Stimulated activated CD4-positive, alpha-beta T cell treated with anti-CD3 and anti-CD28 coated beads, Interleukin-1b, Interleukin-23, amount 100 ng/mL, for 1 hour (primary cell): ENCODE measurements at places on chromosomes 7 and 10.

DNA sequence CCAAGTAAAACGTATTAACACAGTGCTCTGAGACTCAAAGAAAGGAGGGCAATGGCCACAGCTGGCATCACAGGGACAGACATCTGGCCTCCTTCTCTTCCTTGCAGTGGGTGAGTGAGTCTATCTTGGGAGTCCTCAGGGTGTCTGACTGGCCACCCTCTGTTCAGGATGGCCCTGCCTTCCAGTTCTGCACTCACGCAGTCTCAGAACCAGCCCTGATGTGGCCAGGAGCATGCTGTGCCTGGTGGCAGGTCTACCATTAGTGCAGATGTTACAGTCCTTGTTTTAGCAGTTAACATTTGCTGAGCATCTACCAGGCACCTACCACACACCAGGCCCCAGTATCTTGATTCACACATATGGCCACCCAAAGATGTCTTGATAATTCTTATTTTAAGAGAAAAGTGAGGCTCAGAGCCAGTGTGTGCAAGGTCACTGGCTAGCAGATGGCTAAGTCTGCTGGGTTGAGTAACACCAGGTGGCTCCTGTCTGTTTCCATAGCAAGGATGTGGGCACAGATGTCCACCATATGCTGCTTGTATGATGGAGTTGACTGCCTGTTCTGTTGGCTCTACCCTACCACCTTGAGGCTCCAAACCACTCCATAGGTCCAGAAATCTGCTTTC lies 23.2 kb upstream of the ARHGAP22 start:
- no peak for DNase-seq

- no peak for DNase-seq
Measured at GRCh38 chr10:50501924-50502452, 121.8 kb downstream of the SGMS1 start.

DNA sequence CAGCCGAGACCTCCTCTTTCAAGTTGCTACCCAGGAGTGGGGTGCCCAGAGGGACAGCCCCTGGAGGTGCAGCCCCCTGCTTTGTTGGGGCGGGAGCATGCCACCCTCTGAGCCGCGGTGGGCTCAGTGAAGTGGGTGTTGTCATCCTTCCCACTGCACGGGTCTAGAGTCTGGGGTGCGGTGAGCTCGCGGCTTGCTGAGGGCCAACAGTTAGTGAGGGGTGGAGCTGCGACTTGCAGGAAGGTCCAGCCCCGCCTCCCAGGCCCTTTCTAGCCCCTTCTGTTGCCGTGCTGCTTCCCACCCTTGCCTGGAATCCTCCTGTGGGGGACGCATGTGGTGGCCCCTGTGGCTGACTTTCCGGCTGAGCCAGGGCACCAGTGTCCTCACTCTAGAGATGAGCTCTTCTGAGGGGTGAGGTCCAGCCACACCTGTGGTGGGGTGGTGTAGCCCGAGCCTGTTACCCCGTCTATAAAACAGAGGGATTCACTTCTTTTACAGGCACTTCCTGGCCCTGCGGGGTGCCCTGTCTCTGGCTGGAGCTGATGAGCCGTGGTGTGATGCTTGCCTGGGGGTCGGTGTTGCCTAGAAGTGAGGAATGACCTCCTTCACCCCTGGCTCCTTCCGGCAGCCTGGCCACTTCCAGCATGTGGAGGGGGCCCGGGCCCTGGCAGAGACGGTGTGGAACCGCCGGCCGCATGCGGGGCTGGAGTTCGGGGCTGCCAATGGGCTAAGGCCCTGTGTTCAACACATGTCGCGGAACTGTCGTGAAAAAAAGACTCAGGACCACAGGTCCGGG lies 127.9 kb downstream of the FAM53B start:
- DNase-seq = no peak

GRCh38 chr7:157414702-157415096 lies 77.9 kb downstream of the DNAJB6 start:
- no peak for DNase-seq

- no peak for DNase-seq
Measured at GRCh38 chr7:103628742-103629141, 182.7 kb upstream of the SLC26A5 start.

GRCh38 chr7:81272176-81272575 lies 353.3 kb upstream of the SEMA3C start:
- DNase-seq = no peak

GRCh38 chr10:117619707-117620405 lies 77.3 kb downstream of the EMX2 start:
- no peak for DNase-seq

DNA sequence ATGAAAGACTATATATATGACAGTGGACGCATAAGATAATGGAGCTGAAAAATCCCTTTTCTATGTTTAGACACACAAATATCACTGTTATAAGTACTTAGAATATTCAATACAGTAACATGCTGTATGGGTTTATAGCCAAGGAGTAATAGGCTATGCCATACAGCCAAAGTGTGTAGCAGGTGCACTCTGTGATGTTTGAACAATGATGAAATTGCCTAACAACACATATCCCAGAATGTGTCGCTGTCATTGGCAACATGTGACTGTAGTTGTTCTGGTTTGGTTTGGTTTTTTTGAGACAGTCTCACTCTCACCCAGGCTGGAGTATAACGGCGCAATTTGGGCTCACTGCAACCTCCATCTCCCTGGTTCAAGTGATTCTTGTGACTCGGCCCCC lies 26.1 kb downstream of the NOM1 start:
- DNase-seq = no peak

- DNase-seq = no peak
Measured at GRCh38 chr10:17153321-17153720, 23.7 kb upstream of the CUBN start.

DNA sequence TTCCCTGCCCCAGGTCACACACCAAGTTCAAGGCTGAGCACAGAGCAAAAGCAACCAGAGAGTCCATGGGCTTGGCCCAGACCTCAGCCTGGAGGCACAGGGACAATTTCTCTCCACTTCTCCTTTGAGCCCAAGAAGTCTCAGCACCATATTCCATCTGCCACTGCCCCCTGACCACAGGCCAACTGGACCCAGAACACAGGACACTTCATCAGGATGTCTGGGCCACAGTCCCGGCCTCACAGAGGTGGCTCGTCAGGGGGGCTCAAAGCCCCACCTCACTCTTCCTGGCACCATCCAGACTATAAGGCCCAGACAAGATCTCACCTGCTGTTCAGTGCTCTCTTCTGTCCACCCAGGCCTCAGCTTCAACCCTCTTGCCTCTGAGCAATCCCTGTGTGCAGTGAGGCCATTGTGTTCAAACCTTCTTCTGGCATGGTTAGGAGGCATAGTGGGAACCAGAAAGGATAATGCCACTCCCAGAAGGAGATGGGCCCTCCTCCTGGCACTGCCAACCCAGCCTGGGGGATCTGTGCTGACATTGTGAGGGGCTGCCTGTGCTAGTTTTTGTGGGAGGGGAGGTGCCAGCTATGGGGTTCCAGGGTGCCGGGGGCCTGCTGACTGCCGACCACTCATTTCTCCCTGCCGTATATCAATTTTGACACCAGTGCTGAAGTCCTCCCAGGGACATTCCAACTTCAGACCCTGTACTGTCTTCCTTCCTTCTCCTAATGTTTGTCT lies 49.7 kb upstream of the ANTXRL start:
- DNase-seq = no peak

DNA sequence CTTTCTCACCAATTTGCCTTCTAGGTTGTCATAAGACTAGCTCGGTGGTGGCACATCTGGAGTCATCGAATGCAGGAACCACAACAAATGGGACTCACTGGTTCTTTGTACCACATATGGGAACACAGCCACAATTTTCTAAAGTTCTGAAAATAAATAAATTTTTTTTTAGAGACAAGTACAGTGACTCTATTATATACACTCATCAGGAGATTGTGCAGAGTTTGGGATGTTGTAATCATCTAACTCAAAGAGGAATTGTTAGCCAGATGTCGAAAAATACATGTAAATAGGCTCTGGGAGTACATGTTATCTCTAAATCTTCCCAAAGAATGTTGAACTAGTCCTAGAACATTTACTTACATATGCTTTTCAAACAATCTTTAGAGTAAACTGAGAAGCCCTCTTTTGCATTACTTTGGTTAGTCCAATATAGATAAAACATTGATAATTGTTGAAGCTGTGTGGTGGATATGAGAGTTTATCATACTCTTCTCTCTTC lies 19.6 kb upstream of the SEPTIN7 start:
- DNase-seq = no peak

GRCh38 chr10:77391605-77392235 lies 245.9 kb downstream of the KCNMA1 start:
- DNase-seq = no peak

GRCh38 chr7:7157177-7157886 lies 25.0 kb upstream of the C1GALT1 start:
- no peak for DNase-seq

GRCh38 chr7:144027974-144028373 lies 20.8 kb upstream of the OR2A5 start:
- DNase-seq = no peak

- DNase-seq = no peak
Measured at GRCh38 chr10:3472287-3473051, 299.9 kb upstream of the PITRM1 start.

GRCh38 chr10:128063736-128064107 lies 62.5 kb downstream of the MKI67 start:
- no peak for DNase-seq

DNA sequence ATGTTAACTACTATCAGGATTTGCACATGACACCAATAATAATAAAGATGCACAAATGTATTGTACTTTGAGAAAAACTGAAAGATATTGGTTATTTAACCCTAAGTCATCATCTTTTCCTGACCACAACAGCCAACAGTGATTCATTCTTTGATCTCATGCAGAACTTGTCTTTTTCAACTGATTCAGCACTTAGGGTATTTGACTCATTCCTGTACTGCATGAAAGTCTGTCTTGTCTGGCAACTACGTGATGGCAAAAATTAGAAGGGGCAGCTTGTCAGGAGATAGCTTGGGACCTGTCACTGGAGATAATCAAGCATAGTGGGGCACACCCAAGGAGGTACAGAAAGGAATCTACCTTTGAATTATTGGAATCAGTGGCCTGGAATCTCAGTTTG lies 77.8 kb upstream of the LRRC17 start:
- DNase-seq = no peak

DNA sequence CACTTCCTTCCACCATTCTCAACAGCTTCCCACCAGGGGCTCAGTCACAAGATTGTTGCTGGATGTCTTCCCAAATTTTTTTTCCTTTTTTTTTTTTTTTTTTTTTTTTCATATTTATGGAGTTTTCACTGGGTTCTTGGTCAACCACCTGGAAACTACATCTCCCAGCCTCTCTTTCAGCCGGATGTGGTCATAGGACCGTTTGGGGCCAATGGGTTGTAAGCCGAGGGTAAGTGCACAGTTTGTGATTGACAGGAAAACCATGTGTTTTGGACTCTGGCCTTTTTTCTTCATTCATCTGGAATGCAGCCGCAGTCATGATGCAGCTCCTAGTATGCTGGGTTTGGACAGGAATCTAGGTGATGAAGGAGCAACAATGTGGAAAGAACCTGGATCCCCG lies 337.1 kb upstream of the FOXK1 start:
- no peak for DNase-seq

- no peak for DNase-seq
Measured at GRCh38 chr7:119935418-119936025, 337.5 kb upstream of the KCND2 start.

GRCh38 chr10:60573336-60573735 lies 183.7 kb upstream of the ANK3 start:
- no peak for DNase-seq

DNA sequence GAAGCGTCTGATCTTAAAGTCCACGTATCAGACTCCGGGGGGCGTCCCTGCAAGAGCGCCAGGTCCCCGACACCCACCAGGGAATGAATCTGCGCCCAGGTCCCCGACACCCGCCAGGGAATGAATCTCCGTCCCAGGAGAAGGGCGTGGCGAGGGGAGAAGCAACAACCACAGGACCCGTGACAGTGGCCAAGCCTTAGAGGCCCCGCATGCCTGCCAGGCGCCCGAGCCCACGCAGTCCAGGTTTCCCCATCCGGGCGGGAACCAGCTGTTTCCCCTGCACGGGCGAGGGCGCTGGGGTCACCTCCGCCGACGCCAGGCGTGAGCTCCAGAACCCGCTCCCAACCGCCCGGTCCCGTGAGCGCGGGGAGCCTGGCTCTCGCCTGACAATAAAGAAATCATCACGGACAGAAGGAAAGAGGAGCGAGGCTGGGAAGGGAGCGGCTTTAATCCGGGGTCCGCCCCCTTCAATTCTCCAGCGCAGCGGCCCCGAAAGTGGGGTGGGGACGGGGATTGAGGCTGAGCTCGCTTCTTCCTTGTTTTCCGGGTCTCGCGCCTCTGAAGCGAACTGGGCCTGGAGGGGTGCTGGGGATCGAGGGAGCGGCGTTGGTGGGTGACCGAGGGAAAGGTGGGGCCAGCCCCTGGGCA lies 29.0 kb upstream of the BMS1 start:
- DNase-seq = no peak

DNA sequence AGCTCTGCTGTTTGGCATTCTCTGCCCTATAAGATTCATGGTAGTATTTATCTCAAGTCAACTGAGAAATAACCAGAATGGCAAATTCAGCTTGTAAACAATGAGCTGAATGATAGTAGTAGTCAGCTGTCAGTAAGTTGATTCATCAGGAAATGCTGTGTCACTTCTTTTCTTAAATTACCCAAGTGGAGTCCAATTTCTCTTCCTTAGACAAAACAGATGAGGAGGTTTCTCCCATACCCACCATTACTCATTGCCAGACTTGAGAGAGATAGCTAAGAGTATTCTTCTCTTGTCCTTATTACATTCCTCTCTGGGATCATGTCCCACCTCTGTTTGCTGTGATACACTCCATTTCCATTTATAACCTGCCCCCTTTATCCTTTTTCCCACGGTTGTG lies 159.8 kb upstream of the STEAP1 start:
- no peak for DNase-seq

DNA sequence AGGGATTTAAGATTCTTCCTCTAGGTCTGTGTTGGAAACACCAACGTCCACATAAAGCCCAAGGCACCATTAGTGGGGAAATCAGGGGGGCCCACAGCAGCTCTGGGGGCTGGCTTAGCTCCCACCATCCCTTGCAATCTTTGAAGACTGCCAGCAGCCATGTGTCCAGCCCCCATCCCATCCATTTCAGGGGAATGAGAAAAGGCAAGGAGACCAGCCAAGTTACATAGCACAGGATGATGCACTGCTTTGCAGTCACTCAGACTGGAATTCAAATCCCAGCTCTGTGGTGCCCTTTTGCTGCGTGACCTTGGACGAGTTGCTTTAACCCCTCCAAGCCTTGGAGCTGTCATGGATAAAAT lies 108.9 kb upstream of the ZMIZ1 start:
- DNase-seq = no peak

DNA sequence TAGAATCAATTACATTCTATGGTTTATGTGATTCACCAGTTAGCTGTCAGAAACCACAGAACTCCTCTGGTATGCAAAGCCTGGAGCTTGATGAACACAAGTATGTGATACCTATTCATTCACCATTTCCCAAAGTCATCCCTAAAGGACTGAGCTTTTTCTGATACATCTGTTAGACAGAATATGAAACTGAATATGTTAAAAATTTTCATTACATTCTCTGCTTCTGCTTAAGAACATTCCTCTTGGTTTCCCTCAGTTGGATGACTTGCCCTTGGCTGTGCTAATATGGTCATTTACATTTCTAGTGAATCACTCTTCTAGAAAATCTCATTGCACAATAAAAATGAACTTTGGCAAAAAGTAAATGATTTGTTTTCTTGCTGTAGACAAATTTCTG lies 10.8 kb upstream of the PON1 start:
- no peak for DNase-seq

GRCh38 chr10:126259760-126260479 lies 128.4 kb downstream of the ADAM12 start:
- DNase-seq = no peak

GRCh38 chr7:113710310-113711096 lies 208.3 kb downstream of the PPP1R3A start:
- peak; percentile 3 for DNase-seq

GRCh38 chr7:21972397-21972784 lies 26.7 kb upstream of the CDCA7L start:
- DNase-seq = no peak
